Activated gamma-delta T cell treated with anti-CD3 and anti-CD28 coated beads, Interleukin-2, amount 50 U/mL, for 16 hours (primary cell): ENCODE measurements at places on chromosomes 5 and 9.

DNA sequence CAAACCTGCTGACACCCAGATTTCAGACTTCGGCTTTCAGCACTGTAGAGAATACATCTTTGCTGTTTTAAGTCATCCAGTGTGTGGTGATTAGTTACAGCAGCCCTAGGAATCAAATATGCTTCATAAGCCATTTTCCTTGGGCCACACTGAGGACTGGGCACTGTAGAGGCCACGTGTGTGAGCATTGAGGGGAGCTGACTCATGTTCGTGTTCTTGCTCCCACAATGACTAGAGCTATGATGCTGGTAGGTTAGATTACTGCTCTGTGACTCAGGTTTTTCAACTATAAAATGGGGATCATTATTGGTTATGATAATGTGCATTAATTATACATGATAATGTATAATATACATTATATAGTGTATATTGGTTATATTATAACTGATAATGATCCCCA is 96.5 kb upstream of the PALM2AKAP2 start:
- DNase-seq = no peak

GRCh38 chr9:22617156-22617555 is 170.5 kb downstream of the DMRTA1 start:
- DNase-seq = no peak

GRCh38 chr9:126342621-126343031 is 16.0 kb downstream of the MVB12B start:
- DNase-seq = no peak

GRCh38 chr5:158478139-158478538 is 619.2 kb upstream of the CLINT1 start:
- DNase-seq = no peak
